ENCODE measurements at places on chromosomes 12 and 14.

- no peak for DNase-seq
These were observed 22.3 kb upstream of the MED13L start for GRCh38 chr12:116299665-116300328.

- DNase-seq, result no peak
These were observed 53.8 kb downstream of the PLEKHG3 start for GRCh38 chr14:64758025-64758521.

DNA sequence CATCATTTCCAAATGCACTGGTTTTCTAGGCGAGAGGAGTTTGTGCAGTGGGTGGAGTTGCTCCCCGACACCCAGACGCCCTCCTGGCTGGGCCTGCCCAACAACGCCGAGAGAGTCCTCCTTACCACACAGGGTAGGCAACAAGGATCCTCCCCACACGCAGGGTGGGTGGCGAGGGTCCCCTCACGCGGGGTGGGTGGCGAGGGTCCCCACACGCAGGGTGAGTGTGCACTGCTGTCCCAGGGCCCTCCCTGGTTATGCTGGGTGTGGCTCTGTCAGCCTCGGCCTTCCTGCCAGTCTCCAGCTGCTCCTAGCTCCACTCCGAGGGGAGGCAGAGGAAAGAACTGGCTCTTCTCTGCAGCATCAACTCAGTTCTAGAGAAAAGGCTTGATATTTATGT is 42.3 kb downstream of the HSP90AA1 start:
- no peak for DNase-seq

- DNase-seq, result no peak
These were observed 34.6 kb upstream of the TMX1 start for GRCh38 chr14:51205486-51205885.

- no peak for DNase-seq
These were observed 326.8 kb upstream of the TMTC1 start for GRCh38 chr12:30110498-30110897.

DNA sequence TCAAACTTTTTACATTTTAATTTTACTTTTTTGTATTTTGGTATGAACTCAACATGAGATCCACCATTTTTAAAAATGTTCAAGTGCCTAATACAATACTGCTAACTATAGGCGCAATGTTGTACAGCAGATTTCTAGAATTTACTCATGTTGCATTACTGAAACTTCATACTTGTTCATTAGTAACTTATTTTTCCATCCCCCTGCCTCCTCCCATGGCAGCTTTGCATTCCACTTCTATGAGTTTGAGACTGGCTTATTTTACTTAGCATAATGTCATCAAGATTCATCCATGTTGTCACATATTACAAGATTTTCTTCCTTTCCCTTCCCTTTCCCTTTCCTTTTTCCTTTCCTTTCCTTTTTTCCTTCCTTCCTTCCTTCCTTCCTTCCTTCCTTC is 825.9 kb downstream of the SLC16A7 start:
- no peak for DNase-seq
